Motor neuron (in vitro differentiated cells): ENCODE measurements at places on chromosomes 11 and 22.

GRCh38 chr22:38291201-38291777 lies 18.5 kb upstream of the TMEM184B start:
- peak; percentile 7 for ATAC-seq

GRCh38 chr11:92644595-92645445 lies 324.6 kb upstream of the MTNR1B start:
- no peak for ATAC-seq

DNA sequence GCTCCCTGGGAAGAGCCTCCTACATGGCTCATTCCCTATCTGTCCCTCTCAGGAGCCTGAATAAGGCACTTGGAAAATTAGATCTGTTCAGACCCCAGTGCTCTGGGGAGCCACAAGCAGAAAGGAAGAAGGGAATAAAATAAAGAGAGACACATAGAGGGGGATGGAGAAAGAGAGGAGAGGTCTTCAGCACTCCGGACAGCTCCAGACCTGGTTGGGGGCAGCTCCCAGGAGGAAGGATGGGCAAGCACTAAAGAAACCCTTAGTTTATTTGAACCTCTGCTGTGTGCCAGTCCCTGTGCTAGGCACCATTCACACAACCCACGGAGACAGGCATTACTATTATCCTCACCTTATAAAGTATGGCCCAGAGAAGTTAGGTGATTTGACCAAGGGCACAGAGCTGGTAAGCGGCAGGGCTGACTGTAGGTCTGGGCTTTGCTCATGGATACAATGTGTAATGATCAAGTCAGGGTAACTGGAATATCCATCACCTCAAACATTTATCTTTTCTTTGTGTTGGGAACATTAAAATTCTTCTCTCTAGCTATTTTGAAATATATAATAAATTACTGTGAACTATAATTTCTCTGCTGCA lies 53.7 kb upstream of the LRRC32 start:
- ATAC-seq = no peak

DNA sequence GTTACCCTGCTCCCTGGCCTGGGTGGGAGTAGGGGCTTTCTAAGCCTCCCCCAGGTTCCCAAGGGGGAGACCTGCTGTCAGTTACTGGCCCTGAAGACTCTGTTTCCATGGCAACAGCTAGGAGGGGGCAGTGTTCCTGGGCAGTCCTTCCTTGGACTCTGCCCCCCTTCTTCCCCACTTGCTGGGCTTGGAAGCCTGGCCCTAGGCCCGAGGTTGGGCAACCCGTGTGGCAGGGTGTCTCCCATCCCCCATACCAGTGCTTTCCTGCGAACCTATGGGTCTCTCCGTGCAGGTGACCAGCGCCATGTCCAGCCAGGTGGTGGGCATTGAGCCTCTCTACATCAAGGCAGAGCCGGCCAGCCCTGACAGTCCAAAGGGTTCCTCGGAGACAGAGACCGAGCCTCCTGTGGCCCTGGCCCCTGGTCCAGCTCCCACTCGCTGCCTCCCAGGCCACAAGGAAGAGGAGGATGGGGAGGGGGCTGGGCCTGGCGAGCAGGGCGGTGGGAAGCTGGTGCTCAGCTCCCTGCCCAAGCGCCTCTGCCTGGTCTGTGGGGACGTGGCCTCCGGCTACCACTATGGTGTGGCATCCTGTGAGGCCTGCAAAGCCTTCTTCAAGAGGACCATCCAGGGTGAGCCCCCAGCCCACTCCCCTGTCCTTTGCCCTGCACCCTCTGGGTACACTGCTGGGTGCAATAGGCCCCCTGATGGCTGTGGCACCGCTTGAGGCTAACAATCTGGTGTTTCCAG lies 1.7 kb downstream of the ESRRA start:
- ATAC-seq = no peak

GRCh38 chr11:34881900-34882299 lies 34.3 kb downstream of the APIP start:
- ATAC-seq = no peak

GRCh38 chr11:26329206-26329605 lies 2.7 kb upstream of the ANO3 start:
- no peak for ATAC-seq
